AG08395 (cell line): ENCODE measurements at places on chromosomes 4 and X.
A peak's percentile ranks its signal among the peaks of the same experiment; 100 is the strongest.

DNA sequence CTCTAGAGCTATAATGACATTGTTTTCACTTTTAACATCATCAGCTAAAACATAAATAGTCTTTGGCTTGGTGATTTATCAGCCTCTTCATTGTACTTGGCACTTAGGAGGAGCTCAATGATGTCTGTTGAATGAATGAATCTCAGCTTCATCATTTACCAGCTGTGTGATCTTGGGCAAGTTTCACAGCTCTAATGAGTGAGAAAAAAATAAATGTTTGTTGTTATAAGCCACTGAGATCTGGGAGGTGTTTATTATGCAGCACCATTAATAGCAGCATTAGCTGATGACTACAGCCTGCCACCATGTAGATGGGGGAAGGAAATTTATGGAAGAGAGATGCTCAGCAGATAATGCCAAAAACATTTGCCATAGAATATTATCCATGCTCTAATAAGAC, 63.6 kb upstream of the C1QTNF7 start:
- DNase-seq: no peak

- no peak for DNase-seq
These were observed 4.6 kb upstream of the SOWAHD start for GRCh38 chrX:119753639-119754257.

GRCh38 chr4:61619528-61619927, 419.4 kb downstream of the ADGRL3 start:
- DNase-seq: no peak

GRCh38 chr4:1325176-1325480, 21.9 kb upstream of the UVSSA start:
- no peak for DNase-seq

GRCh38 chr4:180618396-180618795, 1624.8 kb upstream of the TENM3 start:
- no peak for DNase-seq

DNA sequence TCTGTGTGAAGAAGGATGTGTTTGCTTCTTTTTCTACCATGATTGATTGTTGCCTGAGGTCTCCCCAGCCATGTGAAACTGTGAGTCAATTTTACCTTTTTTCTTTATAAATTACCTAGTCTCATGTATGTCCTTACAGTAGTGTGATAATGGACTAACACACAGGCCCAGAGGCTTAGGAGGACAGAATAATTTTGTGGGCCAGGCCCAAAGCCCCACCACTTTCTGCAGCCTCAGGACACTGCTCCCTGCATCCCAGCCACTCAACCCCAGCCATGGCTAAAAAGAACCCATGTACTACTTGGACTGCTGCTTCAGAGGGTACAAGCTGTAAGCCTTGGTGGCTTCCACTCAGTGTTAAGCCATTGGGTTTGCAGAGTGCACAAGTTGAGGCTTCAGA, 512.7 kb upstream of the CT83 start:
- DNase-seq: no peak

DNA sequence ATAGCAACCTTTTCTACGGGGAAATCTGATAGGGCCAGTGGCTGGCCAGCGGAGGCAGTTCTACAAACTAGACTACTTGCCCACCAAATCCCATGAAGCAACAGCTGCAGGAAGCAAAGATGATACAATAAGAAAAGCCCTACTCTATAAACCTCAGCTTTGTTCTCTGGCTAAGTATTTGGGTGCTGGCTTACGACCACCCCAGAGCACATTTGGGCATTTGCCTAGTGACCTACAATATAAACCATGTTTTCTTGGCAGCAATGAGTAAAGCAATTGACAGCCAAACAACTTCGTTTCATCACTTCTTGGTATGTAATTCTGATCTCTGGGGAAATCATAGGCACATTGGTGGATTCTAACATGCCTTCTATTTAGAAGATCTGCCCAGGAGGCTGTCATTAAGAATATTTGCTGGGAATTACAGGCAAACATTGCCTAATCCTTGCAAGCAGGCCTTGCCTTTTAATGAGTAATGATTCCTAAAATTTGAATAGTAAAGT, 7.5 kb upstream of the LHFPL1 start:
- peak; percentile 50 for DNase-seq

DNA sequence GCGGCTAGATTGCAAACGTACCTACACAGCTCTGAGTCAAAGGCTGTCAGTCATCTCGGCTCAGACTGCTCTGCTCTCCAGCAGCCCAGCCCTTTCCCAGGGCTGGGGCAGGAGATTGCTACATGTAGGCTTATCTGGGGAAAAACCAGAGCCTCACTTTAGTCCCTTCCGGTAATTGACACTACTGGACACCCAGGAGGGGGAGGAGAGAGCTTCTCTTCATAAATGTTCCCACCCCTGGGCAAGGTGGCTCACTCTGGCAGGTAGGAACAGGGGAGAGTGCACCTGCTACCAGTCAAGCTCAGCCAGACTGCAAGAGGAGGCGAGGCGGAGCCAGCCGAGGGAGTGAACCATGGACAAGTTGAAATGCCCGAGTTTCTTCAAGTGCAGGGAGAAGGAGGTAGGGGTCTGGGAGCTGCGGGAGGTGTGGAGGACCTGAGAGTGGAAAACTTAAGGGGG, at the start of gene SLC6A14:
Gene SLC6A14, plus strand, starts transcription at position 249 of the 459 bp plus-strand sequence. Its CDS starts 104 bp downstream, at position 353.
- no peak for DNase-seq

- DNase-seq: no peak
These were observed 316.4 kb downstream of the GBA3 start for GRCh38 chr4:23009093-23009492.

- DNase-seq: no peak
These were observed 81.3 kb downstream of the FAM53A start for GRCh38 chr4:1602655-1603412.

DNA sequence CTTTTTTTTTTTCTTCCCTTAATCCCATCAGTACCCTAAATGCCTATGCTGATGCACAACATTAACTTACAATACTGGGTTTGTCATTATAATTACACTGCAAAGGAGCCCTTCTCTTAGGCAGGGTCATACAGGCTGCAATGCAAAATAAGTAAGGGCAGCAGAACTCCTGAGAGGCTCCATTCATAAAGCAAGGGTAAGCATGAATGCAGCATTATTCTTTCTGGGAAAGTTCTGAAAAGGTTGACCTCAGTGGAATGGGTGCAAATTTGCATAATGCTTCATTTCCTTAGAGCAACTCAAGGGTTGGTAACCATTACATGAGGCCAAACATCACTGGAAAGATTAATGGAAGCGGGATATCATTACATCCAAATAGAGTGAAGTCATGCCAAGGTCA, 789.2 kb downstream of the KLHL13 start:
- DNase-seq: no peak

DNA sequence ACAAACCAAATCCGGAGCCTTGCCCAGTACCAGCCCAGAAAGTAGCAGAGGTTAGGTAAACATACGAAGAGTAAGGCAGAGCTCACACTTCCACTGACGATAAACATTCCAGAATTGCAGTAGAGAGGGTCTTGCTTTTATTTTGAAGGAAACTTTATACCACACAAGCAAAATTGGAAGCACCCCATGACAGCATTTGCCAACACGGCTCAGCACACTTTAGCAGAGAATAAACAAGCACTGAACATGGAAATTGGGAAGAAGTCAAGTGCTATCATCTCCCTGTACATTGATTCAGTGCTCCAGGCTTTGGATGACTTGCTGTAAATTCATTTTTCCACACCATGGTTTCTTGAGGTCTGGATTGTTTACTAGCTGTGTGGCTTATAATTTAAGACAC, 160.7 kb upstream of the FAM47C start:
- no peak for DNase-seq

DNA sequence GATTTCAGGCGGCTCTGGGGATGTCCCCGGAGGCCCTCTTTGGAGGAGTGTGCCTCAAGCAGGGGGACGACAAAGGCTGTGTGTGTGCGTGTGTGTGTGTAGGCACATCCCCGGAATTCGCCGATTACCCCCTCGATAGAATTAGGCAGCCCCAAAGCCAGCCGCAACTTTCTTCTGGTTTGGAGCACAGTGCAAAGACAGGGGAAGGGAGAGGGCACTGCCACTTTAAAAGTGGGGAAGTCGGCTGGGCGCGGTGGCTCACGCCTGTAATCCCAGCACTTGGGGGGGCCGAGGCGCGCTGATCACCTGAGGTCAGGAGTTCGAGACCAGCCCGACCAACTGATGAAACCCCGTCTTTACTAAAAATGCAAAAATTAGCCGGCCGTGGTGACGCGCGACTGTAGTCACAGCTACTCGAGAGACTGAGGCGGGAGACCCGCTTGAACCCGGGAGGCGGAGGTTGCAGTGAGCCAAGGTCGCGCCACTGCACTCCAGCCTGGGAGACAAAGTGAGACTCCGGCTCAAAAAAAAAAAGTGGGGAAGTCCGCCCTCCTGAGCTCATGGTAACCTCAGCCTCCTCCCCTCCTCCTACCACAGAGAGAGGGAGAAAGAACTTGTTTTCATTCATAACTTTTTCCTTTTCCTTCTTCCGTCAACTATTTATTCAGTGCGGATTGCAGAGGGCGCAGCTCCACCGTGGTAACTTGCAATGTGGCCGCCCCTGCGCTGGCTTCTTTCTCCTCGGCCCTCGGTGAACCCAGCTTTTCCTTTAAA, 2.4 kb downstream of the SPRY1 start:
- peak; percentile 33 for DNase-seq

GRCh38 chrX:18677161-18677869, 5.4 kb upstream of the RS1 start:
- DNase-seq: no peak

DNA sequence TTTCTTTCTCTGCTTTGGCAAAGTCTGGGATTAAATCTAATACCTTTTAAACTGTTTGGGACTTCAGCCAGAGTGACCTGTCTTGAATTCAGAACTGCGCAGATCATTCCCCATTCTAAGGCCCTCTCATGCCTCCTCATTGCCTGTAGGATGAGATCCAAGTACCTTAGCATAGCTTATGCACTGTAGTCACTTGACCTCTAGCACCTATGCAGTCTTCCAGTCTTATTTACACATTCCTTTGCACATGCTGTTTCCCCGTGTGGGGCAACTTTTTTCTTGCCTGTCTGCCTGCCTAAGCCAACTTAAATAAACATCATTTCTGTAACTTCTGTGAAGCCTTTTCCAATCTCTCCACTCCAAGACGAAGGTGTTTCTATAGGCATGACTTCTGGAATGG, 68.4 kb downstream of the AR start:
- DNase-seq: no peak

DNA sequence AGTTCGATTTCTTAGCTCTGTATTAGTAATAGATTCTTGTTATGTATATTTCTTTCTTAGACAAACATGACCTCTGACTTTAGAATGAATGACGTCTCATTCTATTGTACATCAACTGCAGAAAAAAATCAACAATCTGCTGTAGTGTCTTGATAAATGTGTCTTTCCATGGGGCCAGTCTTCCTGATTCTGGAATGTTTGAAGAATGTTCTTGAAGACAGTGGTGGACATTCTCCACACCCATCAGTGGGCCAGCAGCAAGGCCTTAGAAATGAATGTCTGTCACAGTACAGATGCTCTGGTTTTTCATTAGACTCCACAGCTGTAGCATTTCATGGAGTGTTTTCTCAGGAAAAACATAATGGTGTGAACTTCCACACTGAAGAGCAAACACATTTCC, 63.2 kb upstream of the FAM47B start:
- DNase-seq: no peak
